ENCODE measurements at places on chromosomes 2 and 18.

DNA sequence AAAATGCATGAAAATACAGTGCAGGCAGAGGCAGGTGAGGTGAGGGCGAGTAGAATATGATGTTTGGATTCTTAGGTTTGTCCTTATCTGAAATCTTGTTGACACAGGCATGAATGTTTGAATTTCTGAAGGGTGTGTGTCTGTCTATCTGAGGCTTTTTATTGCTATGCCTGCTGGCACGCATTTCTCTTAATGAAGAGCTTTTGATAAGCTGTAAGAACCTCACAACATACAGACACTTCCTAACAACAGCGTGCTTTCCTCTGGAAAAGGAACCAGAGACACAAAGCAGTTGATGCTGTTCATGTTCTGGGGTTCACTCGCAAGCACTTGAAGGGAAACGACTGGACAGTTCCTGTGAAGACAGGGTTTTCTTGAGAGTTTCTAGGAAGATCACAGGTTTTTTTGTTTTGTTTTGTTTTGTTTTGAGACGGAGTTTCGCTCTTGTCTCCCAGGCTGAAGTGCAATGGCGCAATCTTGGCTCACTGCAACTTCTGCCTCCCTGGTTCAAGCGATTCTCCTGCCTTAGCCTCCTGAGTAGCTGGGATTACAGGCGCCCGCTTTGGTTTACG lies 33.3 kb upstream of the CABLES1 start:
- DNase-seq = no peak

GRCh38 chr2:229689307-229689839 lies 25.0 kb downstream of the DNER start:
- no peak for DNase-seq

DNA sequence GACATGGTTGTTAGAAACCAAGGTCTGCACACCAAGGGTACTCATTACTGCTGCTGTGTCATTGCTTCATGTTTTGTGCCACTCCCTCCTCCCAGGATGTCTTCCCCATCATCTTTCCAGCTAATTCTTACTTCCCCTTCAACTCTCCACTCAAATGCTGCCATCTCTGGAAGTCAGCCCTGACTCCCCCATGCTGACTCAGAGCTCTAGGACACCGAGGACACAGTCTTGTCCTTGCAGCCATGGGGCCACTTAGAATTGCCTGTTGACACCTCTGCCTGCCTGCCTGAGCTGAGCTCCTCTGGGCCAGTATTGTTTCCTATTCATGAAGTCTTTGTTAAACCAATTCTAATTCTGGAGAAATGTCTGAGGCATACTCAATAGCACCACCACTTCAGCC lies 100.2 kb downstream of the GYPC start:
- DNase-seq = no peak

DNA sequence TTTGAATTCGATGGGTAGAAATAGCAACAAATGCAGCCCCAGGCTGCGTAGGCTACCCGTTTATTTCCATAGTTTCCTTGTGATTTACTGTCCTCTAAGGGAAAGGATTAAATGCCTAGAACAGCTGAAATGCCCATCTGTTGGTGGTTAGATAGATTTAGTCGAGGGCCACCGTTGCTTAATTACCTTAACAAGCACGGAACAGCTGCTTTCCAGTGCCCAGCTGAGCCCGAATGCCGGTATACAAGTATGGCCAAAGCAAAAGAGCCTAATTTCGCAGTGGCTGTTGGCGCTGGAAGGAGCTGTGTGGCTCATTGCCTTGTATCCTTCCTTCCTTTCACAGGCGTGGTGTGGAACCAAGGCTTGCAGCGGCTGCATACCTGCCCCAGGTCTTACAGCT lies 109.1 kb downstream of the CABLES1 start:
- no peak for DNase-seq

DNA sequence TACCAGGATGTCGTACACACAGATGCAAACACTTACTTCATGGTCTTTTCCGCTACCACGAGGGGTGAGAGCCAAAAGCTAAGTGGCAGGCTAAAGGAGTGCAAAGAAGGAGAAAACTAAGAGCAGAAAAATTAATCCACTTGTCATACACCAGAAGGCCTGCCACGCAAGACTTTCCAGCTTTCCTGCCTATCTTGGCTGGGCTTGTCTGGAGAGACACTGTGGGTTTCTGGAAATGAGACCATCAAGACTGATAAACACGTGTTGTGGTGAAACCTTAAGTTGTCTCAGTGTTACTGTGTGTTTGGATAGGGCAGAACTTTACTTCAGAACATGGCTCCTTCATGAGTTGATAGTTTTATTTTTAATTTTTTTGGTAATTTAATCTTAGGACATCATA lies 175.6 kb downstream of the FMNL2 start:
- no peak for DNase-seq

GRCh38 chr18:4230450-4231168 lies 224.5 kb downstream of the DLGAP1 start:
- DNase-seq = no peak

- DNase-seq = no peak
Observed at GRCh38 chr2:20562540-20563225, 88.2 kb downstream of the HS1BP3 start.

- no peak for DNase-seq
Observed at GRCh38 chr2:44743473-44743872, 198.0 kb upstream of the SIX3 start.

- DNase-seq = no peak
Observed at GRCh38 chr2:136212426-136213378, 94.8 kb upstream of the CXCR4 start.

DNA sequence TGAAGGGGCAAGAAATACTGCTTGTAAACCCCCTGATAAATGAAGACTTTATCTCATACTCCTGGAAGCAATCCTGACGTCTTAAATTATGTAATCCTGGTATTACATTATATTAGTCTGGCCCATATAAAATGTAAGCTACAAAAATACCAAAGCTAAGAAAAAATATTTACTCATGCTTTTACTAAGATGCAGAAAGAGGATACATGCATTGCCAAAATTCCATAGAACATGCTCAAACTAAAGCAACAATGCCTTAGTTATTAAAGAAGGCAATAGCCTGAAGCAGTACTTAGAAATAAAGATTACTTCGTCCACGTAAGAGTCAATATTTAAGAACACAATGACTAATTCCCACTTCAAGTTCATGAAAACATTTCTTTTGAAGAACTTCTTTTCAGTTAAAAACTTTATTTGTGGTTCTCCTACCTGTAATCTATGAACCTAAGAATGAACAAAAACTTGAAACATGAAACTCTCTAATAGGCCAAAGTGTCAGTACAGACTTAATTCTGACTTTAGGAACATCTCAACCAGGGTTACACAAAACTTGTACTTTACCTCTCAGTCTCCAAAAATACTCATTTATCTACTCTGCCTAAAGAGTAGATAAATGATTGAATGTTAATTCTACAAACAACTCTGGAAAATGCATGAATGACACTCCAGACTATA lies 117.3 kb downstream of the THADA start:
- DNase-seq = no peak

GRCh38 chr2:165893556-165893955 lies 60.0 kb downstream of the TTC21B start:
- no peak for DNase-seq

DNA sequence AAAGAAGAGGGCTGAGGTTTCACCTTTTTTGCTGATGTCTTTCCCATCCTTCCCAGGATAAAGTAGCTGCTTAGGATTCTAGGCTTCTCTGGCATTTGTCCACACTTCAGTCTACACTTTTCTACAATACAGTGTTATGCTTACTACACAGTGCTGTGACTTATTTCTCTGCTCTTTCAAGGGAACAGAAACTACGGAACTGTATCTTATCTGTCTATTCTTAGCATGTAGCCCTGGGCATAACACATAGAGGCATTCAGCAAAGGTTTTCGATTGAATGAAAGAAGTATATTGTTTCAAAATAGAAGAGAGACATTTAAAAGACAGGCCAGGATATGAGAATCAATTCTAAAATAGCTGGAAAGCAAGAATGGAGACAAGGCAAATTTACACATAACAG lies 110.9 kb downstream of the ARHGEF33 start:
- no peak for DNase-seq

DNA sequence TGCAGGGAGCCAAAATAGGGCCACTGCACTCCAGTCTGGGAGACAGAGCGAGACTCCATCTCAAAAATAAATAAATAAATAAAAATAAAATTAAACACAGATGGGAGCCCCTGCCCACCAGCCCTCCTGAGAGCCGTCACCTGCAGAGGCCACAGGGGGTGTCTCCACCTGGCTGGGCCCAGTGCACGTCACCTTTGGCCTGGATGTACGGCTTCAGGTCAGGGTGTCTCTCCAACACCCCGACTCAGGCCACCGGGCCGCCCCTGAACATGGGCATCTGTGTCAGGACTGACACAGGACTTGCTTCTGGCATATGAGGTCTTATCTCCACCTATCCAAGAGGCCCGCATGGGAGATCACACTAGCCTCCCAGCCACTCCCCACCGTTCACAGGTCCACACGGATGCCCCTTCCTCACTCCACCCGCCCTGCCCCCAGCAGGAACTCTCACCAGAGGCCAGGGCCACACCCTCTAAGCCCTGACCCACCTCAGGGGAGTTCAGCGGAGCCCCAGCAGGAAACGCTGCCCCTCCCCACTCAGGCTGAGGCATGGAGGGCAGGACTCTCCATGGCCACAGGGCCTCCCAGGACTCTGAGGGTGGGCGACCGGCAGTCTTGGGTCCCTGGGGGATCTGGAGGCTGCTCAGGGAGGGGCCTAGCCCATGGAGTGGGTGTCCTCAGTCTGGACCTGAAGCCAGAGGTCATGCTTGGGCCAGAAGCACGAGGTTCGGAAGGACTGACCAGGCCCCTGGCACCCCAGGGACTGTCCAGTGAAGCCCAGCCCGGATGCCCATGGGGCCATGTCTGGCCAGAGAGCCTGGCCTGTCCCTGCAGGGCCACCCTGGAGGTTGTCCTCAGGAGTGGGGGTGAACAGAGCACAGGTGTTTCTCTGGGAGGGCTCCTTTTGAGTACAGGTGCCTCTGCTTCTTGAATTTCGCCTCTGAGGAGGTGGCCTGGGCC lies 1.6 kb upstream of the CROCC2 start:
- DNase-seq = no peak

DNA sequence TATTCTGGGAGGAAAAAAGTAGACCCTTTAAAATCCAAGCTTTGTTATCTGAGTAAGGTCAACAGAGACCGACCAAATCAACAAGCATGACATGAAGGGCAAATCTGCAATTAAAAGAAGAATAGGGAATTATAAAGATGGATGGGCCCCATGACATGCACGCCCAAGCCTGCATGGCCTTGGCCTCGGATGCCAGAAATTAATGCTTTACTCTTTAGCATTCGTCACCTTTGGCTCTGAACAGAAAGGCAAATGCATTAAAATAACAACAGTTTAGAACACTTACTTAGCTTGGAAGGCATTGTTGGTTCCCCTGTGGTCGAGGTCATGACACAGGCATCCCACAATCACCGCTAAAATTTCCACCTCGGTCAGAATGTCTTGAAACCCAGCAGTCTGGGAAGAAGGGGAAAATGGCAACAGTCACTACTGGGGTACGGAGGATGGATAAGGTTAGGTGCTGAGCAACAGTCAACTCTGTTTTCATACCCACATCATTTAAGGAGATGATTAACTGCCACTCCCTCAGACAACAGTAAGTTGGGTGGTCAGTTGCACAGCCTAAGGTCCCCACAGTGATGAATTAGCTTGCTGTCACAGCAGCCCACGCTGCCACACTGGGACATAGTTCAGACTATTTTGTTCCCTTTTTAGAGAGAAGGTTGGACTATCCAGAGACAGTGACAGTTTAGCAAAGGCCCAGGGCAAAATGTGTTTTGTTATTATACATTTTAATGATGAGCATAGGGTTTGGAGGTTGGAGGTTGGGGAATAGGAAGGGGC lies 319.1 kb downstream of the AGPS start:
- DNase-seq = no peak

DNA sequence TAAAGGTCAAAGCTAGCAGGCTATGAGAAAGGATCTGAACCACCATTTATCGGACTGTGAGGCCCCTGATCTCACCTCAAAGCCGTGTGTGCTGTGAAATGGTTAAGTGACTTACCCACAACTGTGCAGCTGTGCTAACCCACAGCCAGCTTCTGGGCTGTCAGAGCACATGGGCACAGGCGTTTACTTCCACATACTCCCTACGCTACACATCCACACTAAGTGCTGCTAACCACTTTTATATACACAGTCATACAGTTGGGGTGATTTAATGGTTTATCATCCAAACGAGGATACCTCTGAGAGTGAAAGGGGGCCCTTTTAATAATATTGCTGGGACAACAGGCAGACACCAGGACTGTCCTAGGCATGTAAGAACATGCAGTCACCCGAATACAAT lies 37.3 kb downstream of the CYRIA start:
- no peak for DNase-seq

DNA sequence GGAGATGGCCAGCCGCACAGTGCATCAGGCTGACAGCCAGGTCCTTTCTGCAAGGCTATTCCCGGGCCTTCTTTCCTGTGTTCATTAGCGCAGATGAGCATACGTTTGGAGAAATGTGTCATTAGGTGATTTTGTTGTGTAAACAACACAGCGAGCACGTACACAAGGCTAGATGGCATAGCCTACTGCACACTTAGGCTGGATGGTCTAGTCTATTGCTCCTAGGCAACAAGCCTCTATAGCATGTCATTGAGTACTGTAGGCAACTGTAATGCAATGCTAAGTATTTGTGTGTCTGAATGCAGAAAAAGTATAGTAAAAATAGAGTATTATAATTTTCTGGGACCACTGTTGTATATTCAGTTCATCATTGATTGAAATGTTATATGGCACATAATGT lies 50.9 kb upstream of the PHLPP1 start:
- no peak for DNase-seq

DNA sequence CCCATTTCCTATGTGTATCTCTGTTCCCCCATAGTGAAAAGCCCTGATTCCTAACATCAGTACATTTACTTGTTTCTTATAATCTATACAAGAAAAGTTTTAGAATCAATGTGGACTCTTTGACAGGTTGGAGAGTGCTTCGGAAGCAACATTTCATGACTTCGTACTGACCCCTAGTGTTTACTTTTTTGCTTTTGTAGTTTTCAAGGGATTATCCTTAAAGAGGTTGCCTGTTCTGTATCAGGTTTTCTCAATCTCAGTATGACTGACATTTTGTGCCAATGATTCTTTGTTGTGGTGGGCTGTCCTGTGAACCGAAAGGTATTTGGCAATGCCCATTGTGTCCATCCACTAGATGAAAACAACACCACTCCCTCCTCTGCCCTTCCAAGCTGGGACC lies 43.3 kb upstream of the SERPINB2 start:
- DNase-seq = no peak

DNA sequence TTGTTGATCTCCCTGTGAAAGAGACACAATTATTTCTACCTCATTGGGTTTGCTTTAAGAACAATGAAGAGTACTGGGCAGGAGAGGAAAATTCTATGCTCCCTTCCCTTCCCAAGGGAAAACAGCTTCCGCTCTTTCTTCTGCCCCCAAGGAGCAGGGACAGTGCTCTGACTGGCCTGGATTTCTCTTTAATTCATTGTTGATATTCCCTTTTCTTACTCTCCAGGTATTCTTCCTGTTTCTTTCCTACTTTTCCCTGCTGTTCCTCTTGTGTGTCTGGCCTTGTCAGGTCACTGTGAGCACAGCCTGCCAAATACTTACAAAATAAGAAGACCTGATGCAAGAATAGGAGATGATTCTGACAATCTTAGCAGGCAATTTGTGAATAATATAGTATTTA lies 49.6 kb upstream of the SPAG16 start:
- no peak for DNase-seq
